Nucleus accumbens (tissue), 56 donors: ENCODE measurements at places on chromosomes 12 and 14.

DNA sequence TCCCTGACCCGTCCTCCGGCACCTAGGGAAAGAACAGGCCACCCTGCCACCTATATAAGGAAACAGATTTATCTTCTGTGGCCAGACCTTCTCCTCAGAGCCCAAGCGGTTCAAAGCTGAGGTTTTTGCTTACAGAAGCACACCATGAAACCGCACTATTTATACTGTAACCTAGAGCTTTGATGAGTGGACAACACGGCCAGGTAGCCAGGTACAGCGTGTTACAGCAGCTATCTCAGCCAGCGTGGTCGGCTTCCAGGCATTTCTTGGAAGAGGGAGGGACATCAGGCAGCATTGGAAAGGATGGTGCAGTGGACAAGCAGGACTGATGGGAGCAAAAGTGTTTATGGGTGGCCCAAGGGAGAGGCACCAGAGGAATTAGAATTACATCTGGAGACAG, 34.4 kb downstream of the TTC7B start:
- no peak for DNase-seq

- DNase-seq = no peak
Observed at GRCh38 chr12:114992443-114992842, 308.5 kb upstream of the TBX3 start.

DNA sequence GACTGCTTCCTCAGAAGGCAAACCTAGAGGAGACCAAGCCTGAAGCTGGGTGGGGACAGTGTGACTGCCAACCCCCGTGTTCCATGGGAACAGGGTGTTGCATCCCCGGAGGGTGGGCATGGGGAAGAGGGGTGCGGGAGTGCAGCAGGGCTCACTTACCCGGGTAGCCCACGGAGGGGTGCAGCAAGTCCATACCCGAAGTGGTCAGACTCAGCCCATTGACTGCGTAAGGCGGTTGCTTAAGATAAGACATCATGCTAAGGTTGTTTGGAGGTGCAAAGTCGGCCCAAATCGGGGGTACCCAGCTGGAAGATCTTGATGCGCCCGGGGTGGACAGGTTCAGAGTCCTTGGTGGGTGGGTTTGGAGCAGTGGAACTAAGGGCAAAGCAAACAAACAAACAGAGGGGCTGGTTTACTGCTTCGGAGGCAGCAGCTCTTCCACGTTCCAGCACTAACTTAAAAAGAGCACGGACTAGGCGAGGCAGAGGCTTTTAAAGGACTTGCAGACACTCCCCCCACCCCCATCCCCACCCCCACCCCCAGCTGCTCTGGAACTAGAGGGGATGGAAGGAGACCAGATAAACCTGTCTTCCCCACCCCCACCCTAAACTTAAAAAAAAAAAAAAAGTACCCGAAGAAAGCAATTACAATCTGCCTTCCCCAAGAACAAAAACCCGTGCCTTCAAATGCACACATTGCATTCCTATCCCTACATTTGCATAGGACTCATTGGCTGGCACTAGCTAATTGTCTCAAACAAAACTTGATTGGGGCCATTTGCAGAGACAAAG, 4.9 kb downstream of the OTX2 start:
- no peak for DNase-seq

DNA sequence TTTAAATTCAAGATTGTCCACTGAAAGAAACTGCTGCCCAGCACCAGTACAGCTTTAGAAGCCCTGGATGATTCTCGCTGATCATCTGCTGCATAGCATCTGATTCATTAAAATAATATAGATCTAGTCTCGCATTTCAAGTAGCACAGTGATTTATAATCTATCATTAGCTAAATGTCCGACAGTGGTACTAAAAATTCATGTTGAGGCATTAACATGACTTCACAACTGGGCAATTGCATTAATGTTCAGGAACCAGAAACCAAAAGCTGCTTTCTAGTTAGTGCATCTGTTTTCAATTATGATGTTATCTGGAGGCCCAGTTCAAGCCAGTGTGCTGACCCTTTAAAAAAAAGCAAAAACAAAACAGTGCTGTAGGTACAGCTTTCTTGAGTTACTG, 1987.2 kb upstream of the SEL1L start:
- DNase-seq = no peak

DNA sequence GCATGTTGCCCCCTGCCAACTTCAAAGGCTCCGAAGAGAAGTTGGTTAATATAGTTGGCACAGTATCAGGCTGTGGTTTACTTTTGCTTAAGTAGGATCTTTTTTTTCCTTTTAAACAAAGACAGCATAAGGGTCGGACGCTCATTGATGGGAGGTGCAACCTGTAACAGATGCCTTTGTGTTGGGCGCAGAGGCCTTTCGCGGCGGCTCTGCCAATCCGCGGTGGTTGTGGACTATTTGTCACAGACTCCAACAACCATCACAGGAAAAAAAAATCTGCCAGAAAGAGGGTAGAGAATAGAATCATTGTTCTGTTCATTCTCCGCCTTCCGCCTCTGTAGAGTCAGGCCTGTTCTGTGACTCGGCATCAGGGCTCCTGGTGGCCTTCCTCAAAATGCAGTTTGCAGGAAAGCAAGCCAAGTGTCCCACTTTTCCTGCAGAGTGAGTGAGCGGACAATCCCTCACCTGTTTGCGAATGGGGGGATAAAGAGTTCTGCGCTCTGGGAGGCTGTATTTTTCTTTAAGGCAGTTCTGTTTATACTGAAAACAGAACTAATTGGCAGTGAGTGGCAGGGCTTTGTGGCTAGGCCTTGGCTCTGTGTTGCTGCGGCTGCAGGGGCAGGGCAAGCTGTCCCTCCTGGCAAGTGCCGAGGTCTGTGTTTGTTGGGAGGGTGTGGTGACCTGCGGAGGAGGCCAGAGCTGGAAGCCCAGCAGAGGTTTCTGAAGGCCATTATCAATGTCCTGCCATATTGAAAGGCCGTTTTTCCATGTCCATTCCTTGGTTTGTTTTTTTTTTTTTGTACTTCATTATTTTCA, 83.0 kb upstream of the PIWIL1 start:
- DNase-seq = peak; percentile 28

DNA sequence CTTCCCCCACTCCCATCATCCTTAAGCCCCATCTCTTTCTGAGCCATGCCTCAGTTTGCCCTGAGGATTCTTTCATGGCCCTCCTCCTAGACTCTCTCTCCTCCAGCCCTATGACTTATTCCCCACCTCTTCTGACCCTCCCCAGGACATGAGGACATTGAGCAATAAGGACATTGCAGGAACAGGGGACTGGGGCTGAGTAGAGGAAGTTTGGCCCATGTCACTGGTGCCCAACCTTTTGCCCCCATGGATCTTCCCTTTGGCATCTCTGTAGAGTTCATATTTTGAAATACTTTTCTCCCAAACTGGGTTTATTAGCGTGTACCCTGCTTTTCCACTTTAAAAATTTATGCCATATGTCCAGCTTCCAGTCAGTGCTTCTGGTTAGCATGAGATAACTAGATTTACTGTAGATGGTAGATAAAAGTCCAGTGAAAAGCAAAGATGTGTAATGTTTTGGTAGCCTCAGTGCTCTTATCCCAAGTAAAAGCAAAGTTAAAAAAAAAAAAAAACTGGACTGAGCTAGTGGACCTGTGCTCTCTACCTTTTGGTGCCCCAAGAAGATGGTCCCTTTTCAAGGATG, 6.1 kb upstream of the LRP1-AS start:
- DNase-seq = no peak
